ENCODE measurements at places on chromosomes 6 and 20.

DNA sequence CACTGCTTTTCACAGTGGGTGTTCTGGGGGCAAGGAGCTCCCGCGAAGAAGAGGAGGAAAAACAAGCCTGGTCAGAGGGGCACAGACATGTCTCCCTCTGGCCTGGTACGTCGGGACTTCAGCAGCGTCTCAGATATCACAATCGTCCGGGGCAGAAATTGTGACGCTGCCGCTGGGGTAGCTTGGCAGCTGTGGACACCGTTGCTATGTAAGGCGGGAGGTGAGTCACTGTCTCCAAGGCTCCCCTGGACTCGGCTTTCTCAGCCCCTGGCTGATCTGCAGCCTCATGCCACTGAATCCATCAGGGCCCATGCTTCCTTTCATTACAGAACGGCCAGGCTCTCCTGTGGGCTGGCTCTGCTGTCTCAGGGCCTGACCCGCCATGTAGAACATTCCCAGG, 98.7 kb downstream of the SULF2 start:
- no peak for DNase-seq

DNA sequence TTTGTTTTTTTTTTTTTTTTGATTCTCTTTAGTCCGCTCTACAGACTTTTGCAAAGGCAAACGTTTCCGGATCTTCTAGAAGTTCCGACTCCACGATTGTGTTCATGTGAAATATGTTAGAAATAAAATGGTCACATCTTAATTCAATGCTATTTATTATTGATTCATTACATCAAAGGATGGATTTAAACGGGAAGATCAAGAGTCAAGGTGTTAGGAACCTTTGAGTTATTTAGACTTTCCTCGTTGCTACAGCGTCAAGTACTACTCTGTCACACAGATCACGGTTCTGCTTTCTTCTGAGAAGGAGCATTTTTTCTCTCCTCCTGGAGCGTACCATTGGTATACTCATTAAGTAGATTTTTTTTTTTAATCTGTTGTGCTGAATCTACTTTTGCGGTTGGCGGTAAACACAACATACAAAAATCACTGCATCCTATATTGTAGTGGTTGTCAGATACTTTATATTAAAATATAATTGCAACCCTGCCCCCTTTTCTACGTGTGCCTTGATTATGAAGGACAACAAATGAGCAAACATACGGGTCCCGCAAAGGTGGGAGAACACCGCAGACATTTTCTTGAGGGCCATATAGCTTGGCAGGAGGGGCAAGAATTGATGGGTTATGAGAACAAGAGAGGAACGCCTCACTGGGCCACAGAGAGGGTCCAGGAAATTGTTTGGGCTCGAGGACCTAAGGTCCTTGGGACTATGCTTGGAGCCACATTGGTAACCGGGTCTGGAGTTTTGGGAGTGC, 17.5 kb downstream of the HMGN4 start:
- DNase-seq, result no peak

DNA sequence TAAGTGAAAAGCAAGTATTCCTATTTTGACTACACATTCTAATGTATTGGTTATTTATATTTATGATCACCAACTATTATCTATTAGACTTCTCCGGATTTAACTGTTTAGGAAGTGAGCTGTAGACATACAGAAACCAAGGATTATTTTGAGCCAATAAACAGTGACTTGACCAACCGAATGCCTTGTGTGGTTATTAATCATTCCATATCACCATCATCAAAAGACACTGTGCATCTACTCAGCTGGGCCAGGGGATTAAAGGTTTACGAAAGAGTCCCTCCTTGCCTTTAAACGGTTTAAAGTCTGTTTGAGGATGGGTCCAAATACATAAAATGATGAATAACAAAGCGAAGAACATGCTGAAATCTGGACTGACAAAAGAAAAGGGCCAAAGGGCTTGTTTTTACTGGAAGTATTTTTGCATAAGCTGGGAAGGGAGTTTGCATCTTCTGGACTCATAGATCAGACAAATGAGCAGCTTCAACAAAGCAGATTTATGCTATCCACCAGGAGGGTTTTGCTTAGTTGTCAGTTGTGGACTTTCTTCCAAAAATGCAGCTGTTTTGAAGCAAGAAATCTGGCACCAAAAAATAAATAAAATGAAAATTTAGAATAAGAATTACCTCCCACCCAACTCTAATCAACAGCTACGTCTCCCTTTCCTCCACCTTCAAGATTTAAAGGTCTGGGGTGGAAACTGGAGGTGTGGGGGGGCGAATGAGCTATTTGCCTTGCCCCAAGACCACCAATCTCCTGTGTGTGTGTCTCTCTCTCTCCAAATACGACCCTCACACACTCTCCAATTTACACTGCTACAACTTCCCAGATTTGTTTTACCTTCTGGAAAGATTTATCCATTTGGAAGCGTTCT, 33.6 kb upstream of the ID4 start:
- no peak for DNase-seq

GRCh38 chr20:61883857-61884393, 181.8 kb downstream of the TAF4 start:
- no peak for DNase-seq
